Bone marrow (tissue), 2 donors: ENCODE measurements at places on chromosomes 3 and 15.

DNA sequence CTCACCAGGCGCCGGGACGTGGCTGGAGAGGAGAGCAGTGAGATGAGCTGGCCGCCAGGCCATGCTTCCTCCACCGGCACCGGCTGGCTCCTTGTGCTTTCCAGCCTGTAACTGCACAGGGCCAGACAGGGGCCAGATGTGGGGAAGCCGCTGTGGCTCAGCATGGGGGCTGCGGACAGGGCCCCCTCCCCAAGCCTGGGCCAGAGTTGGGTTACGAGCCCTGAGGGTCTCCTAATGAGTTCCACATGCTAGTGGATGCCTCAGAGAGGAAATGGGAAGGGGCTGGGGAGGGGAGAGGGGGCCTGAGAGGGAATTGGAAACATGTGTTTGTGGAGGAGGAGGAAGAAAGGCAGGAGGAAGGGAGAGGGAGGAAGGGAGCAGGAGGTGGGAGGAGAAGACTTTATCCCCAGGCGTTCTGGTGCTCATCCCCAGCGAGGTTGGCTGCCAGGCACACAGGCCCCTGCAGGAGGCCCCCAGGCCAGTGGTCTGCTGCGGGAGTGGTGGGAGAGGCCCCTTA is 11.7 kb upstream of the DUSP7 start:
- DNase-seq: no peak

- no peak for DNase-seq
Measured at GRCh38 chr3:9452417-9452816, 55.0 kb downstream of the SETD5 start.

DNA sequence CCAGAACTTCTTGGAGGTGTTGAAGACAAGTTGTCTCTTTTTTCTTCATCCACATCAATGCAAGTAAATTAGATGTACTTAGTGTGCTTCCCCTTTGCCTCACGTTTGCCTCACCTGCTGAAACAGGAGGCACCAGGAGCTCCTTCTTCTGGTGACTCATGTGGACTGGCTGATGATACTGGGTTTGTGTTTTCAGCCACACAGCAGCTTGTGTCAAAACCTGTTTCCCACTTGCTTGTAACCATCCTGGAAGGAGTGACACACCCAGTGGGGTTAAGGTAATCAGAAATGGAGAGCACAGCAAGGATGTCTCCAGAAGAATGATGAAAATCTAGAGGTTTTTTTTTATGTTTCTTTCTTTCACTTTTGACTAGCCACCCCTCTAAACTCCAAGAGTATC is 143.3 kb upstream of the RBMS3 start:
- no peak for DNase-seq

DNA sequence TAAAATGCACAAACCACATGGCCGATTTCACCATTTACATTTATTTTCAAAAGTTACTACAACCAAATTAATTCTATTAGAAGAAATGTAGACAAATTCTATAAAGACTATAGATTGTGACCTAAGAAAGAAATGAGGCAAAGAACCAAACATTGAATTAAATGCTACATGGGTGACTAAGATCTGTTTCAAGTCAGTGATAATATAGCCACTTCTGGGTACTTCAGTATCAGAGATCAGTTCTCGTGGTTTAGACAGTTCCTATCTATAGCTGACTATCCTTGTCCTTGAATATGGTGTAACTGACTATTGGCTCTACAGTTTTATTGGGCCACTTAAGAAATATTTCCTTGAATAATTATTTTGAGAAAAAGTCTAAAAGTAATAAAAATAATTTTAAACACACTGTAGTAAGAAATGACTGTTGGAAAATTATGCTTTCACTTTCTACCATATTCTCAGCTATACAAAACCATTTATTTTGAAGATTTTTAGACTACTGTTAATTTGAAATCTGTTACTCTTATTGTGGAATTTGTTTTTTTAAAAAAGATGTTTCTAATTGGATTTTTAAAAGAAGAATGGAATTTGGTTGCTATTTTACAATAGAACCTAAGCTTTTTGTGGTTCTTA is 14.1 kb downstream of the KCNMB3 start:
- no peak for DNase-seq

GRCh38 chr3:37400945-37401344 is 226.6 kb upstream of the LRRFIP2 start:
- no peak for DNase-seq

DNA sequence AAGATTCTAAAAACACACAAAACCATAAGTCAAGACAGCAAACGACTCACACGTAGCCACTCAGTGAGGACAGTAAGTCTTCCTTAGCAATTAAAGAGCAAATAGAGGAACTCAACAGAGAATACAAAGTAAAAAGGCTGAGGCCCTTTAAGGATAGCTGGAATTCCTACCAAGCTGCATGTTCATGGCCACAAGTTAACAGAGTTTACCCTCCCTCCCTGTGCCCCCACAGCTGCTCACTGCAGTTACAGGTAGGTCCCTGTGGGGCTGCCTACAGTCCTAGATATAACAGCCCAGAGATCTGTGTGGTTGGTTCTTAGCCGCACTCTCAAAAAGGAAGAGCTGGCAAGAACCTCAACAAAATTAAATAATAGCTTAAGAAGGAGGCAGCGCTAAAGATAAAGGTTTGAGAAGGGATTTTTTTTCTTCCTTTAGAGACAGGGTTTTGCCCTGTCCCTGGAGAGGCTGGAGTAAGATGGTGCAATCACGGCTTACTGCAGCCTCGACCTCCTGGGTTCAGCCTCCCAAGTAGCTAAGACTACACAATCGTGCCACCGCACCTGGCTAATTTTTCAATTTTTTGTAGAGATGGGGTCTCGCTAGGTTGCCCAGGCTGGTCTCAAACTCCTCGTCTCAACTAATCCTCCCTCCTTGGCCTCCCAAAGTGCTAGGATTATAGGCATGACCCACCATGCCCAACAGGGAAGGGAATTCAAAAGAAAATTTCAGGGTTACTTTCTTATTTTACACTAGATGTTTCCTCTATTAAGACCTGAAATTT is 19.3 kb downstream of the SFMBT1 start:
- DNase-seq: no peak

GRCh38 chr3:109396806-109397205 is 59.5 kb upstream of the DPPA4 start:
- DNase-seq: no peak

DNA sequence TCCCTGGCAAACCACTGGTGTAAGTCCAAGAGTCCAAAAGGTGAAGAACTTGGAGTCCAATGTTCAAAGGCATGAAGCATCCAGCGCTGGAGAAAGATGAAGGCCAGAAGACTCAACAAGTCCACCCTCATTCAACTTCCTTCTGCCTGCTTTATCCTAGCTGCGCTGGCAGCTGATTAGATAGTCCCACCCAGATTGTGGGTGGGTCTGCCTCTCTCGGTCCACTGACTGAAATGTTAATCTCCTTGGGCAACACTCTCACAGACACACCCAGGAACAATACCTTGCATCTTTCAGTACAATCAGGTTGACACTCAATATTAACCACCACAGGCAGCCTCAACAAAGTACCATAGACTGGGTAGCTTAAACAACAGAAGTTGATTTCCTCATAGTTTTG is 245.9 kb upstream of the IGF1R start:
- DNase-seq: no peak

DNA sequence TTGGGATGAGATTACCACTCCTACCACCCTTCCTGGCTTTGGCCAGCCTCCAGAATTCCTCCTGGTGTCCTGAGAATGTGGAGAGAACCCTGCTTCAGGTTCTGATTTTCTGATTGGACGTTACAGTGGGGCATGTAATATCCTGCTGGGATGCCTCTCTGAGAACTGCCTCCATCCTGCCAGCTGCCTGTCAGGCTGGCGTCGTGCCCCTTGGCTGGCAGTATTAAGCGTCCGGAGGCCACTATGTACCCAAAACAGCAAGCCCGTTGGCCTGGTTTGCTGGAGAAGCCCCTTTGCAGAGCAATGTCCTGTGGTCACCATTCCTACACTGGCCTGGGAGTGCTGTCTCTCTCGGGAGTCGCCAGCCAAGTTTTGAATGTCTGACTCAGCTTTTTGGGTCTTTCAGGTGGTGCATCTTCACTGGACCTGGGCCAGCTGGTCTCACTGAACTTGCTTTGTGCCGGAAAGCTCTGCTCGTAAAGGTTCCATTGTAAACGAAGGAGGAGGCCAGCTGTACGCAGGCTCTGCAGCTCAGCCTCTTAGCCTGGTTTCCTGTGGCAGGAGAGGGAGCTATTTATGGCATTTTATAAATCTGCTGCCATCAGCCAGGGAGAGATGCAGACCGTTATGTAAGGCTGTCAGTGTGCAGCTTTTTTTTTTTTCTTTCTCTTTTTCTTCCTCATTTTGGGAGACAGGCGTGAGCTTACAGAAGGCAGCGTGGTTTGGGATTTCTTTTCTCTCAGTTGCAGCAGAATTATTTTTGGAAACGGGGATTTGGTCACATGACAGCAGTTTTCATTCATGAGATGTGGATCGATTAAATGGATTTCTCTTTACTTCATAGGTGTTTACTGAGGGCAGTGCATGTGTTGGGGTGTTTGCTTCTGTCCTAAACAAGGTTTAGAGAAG is 19.0 kb upstream of the TRAK1 start:
- DNase-seq: no peak

DNA sequence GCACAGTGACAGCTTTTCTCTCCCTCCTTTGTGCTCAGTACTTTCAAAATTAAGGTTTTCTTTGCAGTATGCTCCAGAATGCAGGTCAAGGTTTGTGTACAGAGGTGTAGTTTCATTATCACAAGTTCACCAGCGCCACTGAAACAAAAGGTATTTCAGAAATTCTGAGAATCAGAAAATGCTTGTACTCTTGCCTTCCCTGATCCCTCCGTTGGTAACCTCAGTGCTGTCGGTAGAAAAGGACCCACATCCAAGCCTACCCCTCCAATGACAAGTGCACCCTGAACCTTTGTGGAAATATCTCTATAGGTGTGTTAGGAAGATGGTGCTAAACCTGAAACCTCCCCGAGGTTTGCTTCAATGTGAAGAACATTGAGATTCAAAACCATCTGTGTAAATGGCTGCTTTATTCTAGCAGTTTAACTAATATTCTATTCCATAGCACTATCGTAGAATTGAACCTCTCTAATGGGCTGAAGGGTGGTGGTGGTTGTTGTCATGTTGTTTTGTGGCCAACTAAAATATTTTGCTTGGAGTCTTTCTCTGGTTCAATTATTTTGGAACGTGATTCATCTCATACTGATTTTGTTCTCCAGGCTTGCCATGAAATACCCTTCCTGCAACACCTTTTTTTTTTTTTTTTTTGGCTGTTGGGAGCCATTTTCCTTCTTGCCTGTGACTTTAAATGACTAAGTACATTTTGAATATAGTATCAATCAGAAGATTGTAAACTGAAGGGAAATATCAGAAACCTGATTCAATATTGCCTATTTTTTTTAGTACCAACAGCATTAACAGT is 20.7 kb downstream of the ZBTB38 start:
- no peak for DNase-seq

DNA sequence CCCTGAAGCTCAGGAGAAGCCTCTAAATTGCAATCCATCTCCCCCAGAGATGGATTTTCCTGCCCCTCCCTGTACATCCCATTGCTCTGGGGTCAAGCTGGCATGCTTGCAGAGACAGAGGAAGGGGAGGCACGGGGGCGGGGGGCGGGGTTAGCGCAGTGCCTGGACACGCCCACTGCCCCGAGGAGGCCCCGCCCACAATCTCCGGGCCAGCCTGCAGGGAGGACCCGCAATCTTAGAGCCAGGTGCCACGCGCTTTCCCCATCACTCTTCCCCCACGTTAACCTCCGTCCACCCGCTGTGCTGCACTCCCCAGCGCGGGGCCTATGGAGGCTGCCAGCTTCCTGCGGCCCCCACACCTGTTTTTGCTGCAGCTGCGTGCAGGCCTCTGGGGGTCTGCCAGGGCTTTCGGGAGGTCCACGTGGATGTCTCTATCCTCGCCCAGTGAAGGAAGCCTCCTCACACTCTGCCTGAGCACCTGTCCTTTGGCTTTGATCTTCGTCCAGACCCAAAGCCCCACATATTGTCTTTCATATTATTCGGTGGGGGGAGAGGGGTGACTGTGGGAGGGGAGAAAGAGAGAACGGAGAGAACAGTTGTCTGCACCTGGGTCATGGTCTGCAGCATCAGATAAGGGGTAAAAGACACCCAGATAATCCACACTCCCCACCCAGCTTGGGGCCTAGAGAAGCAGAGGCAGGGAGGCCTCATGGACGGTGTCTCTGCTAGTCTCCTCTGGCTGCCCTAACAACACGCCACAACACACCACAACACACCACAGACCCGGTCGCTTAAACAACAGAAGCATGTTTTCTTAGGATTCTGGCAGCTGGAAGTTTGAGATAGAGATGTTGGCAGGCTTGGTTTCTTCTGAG is 118.0 kb upstream of the MEF2A start:
- DNase-seq: no peak

DNA sequence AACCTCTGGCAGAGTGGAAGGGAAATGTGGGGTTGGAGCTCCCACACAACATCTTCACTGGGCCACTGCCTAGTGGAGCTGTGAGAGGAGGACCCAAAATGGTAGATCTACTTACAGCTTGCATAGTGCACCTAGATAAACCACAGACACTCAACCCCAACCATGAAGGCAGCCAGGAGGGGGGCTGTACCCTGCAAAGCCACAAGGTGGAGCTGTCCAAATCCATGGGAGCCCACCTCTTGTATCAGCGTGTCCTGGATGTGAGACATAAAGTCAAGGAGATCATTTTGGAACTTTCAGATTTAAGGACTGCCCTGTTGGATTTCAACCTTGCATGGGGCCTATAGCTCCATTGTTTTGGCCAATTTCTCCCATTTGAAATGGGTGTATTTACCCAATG is 20.9 kb downstream of the TP63 start:
- DNase-seq: no peak
